ENCODE measurements at places on chromosomes 1 and 21.

DNA sequence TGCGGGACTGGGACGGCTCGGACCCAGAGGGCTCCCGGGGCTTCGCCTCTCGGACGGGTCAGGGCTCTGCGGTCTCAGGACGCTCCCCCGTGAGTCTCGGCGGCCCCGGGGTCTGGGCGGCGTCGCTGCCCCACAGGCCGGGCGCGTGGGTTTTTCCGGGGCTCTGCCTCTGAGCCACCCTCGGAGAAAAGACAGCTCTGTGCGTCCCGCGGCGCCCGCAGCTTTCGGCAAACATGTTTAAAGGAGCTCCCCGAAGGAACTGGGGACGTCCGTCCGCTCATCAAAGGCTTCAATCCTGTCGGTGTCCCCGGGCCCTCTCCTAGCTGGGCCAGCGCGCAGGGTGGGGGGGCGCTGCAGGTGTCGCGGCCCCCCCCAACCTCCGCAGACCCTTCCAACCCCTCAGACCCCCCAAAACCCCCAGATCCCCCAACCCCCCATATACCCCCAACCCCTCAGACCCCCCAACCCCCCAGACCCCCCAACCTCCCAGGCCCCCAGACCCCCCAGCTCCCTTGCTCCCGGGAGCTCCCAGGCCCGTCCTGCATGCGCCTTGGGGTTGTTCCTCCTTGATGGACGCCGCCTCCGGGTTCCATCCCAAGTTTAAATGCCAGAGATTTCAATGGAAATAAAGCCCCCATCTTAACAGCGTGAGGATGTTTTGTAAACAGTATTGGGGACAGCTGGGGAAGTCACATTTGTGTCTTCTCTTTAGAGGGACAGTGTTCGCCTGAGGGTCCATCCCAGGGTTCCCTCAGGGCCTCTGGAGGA is 996 bp upstream of the C1orf159 start:
- no peak for DNase-seq

- no peak for DNase-seq
Measured at GRCh38 chr1:189696297-189696696, 781.4 kb downstream of the BRINP3 start.

DNA sequence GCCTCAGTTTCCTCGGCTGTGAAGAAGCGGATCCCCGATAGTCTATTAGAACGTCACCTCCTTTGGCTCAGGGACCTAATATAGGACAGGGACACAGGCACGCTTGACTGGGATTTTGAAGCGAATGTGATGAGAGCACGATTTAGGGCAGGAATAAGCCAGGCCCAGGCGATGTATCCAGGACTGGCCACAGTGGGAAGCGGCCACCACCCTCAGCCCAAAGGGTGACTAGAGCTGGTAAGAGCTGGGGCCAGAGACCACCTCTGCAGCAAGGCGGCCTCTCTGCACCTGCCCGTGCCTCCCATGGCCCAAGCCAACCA is 100.0 kb upstream of the VAMP3 start:
- no peak for DNase-seq

DNA sequence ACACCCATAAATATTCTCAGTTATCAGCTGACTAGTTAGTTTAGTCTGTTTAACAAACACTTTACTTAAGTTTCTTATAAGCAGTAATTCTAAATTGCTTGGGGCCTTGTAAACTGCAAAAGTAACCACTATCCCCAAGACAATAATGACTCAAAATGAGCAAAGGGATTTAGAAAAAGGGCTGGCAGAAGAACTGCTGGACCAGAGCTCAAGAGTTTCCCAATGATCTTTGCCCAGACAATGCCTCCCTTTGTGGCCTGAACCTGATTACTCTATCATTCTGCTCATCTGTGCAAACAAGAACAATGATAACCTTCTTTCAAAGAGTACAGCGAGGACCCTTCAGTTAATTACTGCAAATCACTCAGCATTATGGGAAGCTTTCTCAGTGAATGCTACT is 123.5 kb downstream of the TIAM1 start:
- peak; percentile 27 for DNase-seq

- peak; percentile 55 for DNase-seq
Measured at GRCh38 chr1:248622570-248623001, 12.3 kb downstream of the OR2T11 start.

DNA sequence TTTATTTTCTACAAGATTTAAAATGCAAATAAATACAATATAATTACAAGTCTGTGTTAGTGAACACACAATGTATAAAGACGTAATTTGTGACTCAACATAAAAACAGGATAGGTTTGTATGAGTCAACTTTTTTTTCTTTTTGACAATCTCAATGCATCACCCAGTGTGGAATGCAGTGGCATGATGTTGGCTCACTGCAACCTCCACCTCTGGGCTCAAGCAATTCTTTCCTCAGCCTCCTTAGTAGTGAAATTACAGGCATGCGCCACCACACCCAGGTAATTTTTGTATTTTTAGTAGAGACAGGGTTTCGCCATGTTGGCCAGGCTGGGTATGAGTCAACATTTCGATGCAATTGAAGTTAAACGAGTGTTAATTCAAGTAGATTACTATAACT is 5.9 kb upstream of the SPRR2E start:
- no peak for DNase-seq

- DNase-seq, result peak; percentile 24
Measured at GRCh38 chr1:147243228-147243685, 773 bp downstream of the CHD1L start.

GRCh38 chr1:112247036-112247597 is 148.9 kb upstream of the CTTNBP2NL start:
- DNase-seq, result no peak

DNA sequence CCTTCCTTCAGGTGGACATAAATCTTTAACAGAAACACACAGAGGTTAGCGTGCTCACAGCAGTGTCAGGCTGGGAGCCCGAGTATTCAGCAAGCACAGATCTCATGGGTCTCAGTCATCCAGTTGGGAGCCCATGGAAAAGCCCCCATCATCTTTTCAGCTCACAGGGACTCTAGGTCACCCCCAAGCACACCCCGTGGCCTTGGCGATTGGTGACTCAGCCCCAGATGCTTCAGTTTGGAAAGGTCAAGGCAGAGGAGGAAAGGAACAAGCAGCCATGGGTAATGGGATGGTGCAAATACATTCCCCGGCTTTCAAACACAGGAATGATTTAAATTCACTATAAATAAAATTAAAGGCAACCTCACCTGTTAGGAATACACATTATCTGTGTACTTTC is 88.9 kb downstream of the PGBD5 start:
- DNase-seq, result no peak
